ENCODE measurements at places on chromosomes 4 and X.

- DNase-seq: no peak
These were observed 60.3 kb upstream of the DDX3X start for GRCh38 chrX:41273638-41274037.

DNA sequence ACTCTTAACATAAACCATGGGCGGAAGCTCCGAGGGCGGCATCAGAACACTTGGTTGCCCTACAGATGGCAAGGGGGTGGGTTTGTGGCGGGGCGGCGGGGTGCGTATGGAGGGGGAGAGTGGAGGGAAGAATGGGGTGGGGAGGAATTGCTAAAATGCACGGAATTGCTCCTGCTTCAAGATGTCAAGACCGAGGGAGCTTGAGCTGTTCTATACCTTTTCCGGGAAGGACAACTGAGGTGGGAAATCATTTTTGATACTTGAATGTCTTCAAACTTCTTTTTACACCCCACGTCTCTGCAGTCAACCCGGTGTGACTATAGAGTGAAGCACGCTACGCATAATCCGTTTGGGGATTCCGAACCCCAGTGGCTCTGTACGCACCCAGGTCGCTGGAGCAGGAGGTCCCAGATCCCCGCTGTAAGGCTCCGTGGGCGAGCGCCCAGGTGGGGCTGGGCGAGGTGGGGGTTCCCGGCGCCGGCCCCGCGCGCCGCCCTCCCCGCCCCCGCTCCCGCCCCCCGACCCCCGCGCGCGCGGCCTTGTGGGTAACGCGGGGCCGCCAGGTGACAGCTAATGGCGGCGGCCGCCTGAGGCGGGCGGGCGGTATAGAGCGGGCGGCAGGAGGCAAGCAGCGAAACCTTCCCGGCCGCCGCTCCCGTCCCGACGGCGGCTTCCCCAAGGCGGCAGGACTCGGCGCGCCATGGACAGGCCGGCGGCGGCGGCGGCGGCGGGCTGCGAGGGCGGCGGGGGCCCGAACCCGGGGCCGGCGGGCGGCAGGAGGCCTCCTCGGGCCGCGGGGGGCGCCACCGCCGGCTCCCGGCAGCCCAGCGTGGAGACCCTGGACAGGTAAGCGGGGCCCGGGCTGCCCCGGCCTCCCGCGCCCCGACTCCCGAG lies at the start of gene MTMR1:
MTMR1 (plus strand) TSS at position 566 of the 894 bp plus-strand sequence; CDS start at position 701, 135 bp downstream.
- DNase-seq: no peak

DNA sequence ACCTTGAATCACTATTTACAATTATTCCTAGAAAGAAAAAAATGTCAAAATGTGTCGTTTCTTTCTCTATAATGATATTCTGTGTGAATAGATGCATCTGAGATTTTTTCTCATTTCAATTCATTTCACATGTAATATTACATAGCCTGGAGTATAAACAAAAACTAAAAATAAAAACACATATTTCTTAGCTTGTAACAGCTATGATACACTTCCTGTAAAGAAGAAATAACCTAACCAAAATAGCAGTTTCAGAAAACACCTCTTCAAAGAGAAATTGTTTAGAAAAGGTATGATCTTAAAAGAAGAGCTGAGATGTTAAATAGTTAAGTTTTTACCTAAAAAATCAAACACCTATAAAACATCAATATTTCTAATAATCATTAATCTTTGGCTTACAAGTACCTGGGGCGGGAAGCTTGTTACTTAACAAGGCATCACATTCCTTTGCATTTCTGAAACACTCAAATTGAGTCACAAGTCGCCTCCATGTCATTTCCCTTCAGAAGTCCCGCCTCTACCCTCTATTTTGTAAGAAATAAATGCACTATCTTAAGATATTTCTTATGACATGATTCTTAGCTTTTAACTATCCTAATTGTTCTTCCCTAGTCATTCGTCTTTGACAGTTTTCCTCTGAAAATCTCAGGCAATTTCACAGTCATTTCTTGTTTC lies 76.5 kb downstream of the PCDH18 start:
- DNase-seq: no peak

- no peak for DNase-seq
These were observed 46.9 kb downstream of the SUPT20HL2 start for GRCh38 chrX:24266996-24267395.

DNA sequence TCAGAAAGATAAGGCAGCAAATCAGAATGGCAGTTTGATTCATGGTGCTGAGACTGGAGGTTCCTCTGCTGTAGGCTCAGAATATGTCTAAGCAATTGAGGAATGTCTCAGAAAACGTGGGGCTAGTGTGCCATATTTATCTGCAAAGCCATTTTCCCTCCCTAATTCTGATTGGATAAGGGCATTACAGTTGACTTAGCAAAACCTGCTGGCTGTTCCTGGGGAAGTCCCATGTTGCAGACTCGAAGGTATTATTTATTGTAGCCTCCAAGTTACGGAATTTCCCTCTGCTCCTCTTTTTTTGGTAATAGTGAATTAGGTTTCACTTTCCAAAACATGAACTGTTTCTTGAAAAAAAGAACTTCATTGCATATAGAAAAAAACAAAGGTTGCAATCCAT lies at the start of gene CXCL10:
CXCL10 (minus strand) TSS at position 109 of the 400 bp plus-strand sequence; CDS start at position 43, 66 bp downstream.
- no peak for DNase-seq

- no peak for DNase-seq
These were observed 127.5 kb downstream of the PJA1 start for GRCh38 chrX:69037786-69038185.

DNA sequence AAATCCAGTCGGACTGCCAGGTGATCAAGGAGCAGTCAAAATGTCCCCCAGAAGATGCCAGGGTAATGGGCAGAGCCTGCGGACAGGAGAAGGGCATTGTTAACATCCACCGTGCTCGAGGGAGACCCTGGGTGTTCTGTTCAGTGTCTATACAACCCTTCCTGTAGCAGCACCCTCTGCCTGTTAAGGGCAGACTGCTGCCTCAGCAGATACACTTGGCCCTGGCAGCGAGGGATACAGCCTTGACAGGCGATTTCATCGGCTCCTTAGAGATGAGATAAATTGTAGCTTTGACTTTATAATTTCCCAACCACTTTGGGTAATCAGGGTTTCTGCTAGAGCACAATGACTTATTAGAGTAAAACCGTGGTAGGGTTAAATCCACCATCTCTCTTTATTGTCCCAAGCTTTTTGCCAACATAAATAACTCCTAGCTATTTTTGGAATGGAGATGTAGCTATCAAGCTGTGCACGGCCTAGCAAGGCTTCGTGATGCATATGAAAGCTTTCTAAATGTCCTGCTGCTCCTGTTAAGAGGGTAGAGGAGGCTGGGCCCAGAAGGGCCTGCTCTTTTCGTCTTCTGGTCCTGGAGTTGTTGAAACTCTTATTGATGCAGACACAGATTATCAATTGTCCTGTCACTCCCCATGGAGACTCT lies 195.9 kb downstream of the CPEB2 start:
- no peak for DNase-seq

DNA sequence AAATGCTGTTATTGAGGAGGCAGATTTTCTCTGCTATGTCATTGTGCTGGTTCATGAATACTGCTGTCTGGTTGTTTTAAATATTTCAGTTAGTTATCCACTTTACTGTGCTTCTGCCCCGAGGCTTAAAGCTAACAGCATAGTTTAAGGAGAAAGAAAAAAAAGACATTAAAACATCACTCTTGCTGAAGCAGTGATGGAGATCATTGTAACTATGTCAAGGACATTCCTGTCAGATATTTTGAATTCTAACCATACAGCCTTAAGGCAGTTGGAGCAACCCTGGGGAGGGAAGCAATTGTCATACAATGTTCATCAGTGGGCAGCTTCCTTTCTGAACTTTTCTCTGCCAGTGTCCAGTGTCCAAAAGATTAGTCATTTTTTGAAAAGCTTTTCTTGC lies 199.0 kb upstream of the DDX53 start:
- DNase-seq: no peak

DNA sequence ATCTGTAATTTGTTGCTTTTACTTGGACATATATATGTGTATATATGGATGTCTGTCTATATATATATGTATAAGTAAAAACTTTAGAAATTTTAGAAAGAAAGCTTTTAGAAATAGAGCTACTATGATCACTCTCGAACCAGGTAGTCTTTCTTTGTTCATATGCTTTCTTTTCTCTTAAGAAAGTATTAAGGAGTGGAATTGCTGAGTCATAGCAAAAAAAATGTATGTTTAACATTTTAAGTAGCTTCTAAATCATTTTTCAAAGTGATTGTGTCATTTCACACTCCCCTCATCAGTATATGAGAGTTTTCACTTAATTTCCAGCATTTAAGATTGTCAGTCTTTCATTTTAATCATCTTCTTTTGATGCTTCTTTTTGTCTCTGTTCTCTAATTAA lies 447.9 kb upstream of the TECRL start:
- DNase-seq: no peak

DNA sequence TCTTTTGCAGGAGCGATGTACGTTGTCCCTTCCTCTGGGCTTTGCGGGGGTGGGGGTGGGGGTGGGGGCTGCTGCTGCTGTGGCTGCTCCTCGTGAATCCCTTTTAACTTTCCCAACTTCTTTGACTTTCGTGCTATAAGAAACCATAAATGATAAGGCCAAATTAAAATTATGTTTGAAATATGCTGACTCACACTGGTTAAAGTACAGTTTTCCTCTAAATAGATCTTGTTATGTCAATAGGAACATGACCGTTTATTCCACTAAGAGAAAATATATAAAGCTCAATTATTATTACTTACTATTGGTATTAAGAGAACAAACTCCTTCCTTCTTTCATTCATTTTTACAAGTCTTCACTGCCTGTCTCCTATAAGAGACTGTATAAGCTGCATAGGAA lies 287.4 kb downstream of the NR3C2 start:
- DNase-seq: no peak

DNA sequence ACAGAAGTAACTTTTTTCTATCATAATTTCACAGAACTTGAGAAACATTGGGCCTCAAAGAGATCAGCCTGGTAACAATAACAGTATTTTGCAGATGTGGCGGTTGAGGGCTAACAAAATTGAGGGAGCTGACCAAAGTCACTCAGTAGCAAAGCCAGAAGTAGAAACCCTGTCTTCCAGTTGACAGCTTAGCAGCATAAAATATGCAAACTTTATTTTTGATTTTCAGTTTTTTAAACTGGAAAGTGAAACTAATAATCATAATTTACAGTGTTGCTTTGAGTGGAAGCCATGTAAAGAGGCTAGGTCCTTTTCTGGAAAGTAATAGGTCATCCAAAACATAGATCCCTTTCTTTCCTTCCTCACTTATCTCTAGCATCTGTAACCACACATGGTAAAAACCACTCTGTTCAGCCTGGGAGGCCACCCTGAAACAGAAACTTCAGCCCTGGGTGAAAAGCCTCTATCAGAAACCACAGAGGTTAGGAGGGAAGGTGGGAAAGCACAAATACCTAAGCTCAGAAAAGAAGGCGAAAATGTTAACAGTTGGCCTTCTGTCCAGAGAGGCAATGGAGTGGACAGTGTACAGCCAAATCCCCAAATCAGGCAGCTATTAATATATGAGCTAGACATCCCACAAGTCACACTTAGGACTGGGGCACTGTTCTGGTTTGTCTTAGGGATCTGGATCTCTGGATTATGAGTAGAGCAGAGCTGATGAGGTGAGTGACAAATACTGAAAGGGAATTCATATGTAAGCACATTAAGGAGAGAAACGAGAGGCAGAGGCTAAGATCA lies 61.1 kb upstream of the ARSJ start:
- DNase-seq: no peak

DNA sequence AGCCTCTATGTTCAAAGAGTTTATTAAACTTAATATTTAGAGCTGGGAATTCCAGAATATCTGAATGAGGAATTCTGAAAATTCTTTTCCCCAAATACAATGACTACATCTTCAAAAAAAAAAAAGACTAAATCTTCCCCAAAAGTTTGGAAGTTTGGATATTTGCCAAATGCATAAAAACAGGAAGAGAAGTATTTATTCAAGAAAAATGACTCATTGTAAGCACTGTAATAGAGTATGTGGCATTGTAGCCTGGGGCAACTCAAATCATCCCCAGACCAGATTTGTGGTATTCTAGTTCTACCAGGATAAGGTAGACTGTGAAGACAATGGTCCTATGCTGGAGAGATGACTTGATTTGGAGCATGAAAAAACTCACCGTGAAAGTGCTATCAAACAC lies 78.5 kb upstream of the PDHA2 start:
- DNase-seq: no peak

DNA sequence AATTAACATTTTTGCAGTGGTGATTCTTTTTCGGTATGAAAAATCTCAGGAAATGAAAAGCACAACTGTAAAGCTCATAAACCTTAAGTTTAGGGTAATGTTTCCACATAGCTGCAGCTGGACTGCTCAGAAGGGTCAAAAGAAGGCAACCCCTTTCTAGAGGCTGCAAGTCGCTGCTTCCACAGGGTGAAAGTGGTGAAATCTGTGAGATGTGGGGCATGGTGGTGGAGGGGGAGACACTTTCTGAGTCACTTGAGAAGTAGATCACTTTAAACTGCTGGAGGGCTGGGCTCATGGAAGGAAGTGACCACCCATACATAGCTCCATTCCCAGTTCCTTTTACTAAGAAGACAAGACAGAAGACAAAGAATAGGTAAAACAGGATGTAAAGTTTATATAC lies 8.7 kb downstream of the SFRP2 start:
- DNase-seq: no peak

DNA sequence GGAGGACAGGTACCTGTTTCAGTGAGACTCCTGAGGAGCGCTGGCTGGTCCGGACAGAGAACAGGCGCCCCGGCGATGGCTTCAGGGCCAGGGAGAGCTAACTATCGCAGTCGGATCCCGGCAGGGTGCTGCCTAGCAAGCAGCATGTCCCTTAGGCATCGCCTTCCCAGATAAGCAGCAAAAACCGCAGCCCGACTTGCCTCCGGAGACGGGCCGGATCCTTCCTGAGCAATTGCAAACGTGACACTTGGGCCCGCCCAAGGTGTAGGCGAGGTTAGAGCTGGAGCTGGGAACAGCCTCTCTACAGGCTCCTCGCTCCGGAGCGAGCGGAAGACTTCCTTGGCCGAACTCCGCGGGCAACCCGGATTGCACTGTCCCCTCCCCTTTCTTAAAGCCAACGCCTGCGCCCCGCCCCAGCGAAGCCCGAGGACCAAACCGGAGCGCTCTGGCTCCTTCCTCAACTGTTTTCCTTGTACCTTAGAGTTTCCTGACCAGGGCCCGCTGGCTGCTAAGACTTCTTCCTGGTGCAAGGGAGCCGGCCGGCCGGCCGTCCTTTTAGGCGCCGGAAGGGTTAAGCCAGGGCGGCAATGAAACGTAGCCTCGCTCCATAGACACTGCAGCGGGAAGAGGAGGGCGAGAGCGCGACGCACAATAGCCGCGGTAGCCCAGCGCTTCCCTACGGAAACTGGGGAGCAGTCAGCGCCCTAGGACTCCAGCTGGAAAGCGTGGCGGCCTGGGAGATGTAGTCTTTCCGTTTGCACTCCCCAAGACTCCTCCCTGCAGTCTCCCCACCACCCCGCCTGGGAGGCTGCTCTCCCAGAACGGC lies at the start of gene OPHN1:
OPHN1 (minus strand) TSS at position 341 of the 826 bp plus-strand sequence. CDS start 475 bp downstream, outside the sequence.
- DNase-seq: peak; percentile 93

DNA sequence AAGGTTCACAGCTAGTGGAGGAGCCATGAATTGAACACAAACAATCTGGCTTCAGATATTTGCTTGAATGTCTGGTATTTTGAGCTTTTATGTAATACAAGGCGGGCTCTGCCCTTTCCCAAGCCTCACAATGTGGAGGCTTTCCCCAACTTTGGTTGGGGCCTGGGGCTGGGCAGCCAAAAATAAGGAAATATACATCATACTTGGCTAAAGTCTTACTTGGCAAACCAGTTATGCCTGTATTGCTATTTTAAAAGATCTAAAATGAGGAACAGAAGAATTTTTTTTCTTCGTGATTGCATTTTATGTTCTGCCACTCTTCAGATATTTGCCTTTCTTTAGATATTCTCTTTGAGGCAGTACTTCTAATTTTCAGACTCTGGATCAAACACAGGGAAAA lies 26.1 kb downstream of the ARFIP1 start:
- DNase-seq: no peak
